AG04450 (cell line): ENCODE measurements at places on chromosomes 7 and 10.

GRCh38 chr10:92756201-92757065 is 66.7 kb downstream of the HHEX start:
- DNase-seq, result no peak

- DNase-seq, result no peak
Measured at GRCh38 chr7:44147026-44147991, 6.2 kb upstream of the MYL7 start.

GRCh38 chr10:35588836-35589235 is 16.3 kb upstream of the GJD4 start:
- no peak for DNase-seq

DNA sequence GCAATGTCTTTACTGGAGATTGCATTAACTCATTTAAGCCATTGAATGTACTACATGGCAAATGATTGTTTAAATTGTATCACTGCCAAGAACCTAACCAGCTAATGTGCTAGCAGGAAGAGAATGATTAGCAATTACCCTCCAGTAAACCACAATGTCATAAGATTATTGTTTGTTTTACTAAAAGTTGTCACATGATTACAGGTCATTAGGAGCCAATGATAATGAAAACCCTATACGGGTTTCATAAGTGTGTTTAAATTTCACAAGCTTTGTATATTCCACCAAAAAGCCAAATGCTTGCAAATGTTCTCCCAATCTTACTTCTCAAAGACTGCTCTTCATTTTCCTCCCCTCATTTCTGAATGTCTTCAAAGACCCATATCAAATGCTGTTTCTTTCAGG is 76.5 kb upstream of the PPP1R3C start:
- DNase-seq, result no peak

- DNase-seq, result no peak
Measured at GRCh38 chr10:21368022-21368582, 157.4 kb downstream of the SKIDA1 start.

GRCh38 chr7:89104748-89105685 is 309.5 kb upstream of the TEX47 start:
- no peak for DNase-seq

GRCh38 chr7:41255716-41256115 is 447.2 kb downstream of the INHBA start:
- no peak for DNase-seq

GRCh38 chr10:120477021-120477742 is 20.2 kb downstream of the PLPP4 start:
- DNase-seq, result no peak

- no peak for DNase-seq
Measured at GRCh38 chr7:73647725-73648592, 19.7 kb upstream of the VPS37D start.

DNA sequence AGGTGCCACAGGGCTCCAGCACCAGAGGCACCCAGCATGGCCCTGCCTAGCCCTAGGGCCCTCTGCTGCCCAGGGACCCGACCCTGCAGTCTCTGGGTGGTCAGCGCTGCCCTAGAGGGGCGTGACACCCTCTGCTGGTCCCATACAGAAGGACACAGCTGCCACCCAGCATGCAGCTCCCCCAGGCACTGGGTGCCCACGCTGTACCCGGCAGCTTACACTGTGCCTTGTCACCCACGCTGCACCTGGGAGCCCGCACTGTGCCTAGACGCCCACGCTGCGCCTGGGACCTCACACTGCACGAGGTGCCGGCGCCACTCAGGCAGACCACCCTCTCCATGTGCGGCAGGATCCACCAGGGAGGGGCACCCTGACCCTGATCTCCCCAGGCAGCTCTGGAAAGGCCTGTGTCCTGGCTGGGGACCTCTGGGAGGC is 55.2 kb downstream of the PWWP2B start:
- no peak for DNase-seq
